ENCODE measurements at places on chromosomes 1 and 21. TPM values are rescaled to one million over a fixed set of nuclear protein-coding genes. Genes with fewer than 3 reads are reported as not detected.

Gene TBX15
- 14.1 TPM for total RNA-seq

Gene DNAI4
- 2.4 TPM for total RNA-seq

Gene SIK1
- 12.1 TPM for total RNA-seq

Gene MROH7
- total RNA-seq: not detected

Gene ARTN
- total RNA-seq: not detected

Gene EIF4G3
- 45.8 TPM for total RNA-seq

Gene HLCS
- 30.9 TPM for total RNA-seq

Gene HSD3B2
- total RNA-seq: not detected

Gene AADACL4
- total RNA-seq: not detected

Gene KIF26B
- total RNA-seq: under 0.01 TPM

Gene CLCN6
- 5.5 TPM for total RNA-seq

Gene CELA2B
- total RNA-seq: not detected

Gene NECTIN4
- 0.26 TPM for total RNA-seq

Gene CD1D
- total RNA-seq: 0.11 TPM

Gene OR2T35
- total RNA-seq: not detected

Gene GCSAML
- not detected for total RNA-seq

Gene USP21
- total RNA-seq: 15.3 TPM

Gene SYTL1
- not detected for total RNA-seq

Gene DAB1
- total RNA-seq: not detected

Gene SEMA4A
- total RNA-seq: 0.64 TPM

Gene OR10K2
- not detected for total RNA-seq

Gene DNAH14
- total RNA-seq: 11.9 TPM

Gene SLC1A7
- not detected for total RNA-seq

Gene DNASE2B
- not detected for total RNA-seq

Gene SNRPE
- 56.7 TPM for total RNA-seq

Gene RSPH1
- total RNA-seq: not detected

Gene C1orf185
- not detected for total RNA-seq

Gene AGT
- total RNA-seq: 0.19 TPM

Gene GPR137B
- 11.1 TPM for total RNA-seq

Gene MCOLN2
- 0.06 TPM for total RNA-seq

Gene CA14
- total RNA-seq: not detected

Gene LAPTM5
- total RNA-seq: 1.2 TPM

Gene KCNN3
- 2.8 TPM for total RNA-seq

Gene LAD1
- total RNA-seq: 2.2 TPM

Gene CFH
- total RNA-seq: 133 TPM

Gene AMY1A
- not detected for total RNA-seq

Gene PARK7
- 295 TPM for total RNA-seq
